Calu3 (cell line): ENCODE measurements at places on chromosomes 2 and 18. TPM values are rescaled to one million over a fixed set of nuclear protein-coding genes. Genes with fewer than 3 reads are reported as not detected.

TRIM43B gene
- not detected in 2 replicates for total RNA-seq

DNA sequence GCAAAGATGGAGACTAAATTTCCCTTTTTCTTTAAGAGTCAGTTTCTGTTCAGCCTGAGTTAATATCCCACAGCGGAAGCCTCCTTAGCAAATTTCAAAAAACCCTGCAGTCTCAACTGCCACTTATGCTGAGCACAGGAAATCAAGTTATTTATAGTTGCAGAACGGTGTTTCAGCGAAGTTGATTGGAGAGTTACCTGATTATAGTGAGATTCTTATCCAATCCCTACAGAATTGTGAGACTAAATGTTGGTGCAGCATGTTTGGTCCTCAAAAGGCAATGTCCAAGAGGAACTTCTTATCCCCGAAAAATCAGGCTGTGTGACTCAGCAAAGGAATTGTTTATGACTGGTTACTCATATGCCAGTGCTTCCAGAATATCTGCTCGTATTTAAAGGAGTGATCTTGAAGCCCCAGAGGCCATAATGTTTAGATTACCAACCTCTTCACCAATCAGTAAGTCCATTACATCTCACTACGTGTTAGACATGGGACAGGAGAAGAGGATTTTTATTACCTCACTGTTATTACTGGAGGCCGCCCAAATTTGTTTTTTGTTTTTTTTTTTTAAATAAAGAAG lies 67.9 kb downstream of the LRRFIP1 start:
- no peak for DNase-seq

DOCK10 gene
- 7.2 and 11.9 TPM in 2 replicates for total RNA-seq

DNA sequence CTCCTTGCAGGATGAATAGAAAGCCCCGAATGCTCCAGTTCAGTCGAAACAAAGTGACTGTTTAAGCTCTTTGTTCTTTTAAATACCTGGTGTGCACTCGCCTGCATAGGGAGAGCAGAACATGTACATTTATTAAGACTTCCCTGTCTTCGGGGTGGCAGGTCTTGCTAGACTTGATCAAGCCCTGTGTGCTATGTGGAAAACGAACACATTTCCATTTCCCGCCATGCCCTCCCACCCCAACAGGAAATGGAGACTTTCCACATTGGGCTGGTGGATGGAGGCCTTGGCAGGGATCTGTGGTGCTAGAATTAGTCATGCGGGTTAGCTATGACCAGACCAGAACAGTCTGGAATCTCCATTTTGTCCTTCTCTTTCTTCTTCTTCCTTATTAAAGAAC lies 321.0 kb upstream of the THSD7B start:
- no peak for DNase-seq

GRCh38 chr2:241066893-241067341 lies 35.2 kb downstream of the MTERF4 start:
- DNase-seq: no peak

- DNase-seq: no peak
Measured at GRCh38 chr2:206982360-206982955, 43.1 kb downstream of the CPO start.

GRCh38 chr2:27518782-27519113 lies 22.1 kb downstream of the GCKR start:
- no peak for DNase-seq

DNA sequence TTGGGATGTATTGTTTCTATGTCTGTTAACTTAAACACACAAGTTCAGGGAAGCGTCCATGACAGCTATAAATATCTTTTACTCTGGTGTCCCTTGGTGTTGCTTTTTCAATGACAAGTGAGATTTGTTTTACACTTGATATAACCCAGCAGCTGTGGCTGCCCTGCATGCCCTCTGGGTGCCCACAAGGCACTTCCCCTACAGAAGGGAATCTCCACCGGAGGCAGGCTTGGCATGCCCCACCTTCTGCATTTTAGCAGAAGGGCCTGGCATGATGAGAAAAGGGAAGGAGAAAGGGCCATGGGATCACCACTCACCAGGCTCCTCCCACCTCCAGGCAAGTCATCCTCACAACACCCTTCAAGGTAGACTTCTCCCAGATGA lies 68.7 kb downstream of the TMEM247 start:
- DNase-seq: no peak

ALK gene
- total RNA-seq: not detected in 2 replicates

- no peak for DNase-seq
Measured at GRCh38 chr2:125398738-125399524, 1257.0 kb upstream of the GYPC start.

TET3 gene
- total RNA-seq: 23.3 and 24.4 TPM in 2 replicates

DNA sequence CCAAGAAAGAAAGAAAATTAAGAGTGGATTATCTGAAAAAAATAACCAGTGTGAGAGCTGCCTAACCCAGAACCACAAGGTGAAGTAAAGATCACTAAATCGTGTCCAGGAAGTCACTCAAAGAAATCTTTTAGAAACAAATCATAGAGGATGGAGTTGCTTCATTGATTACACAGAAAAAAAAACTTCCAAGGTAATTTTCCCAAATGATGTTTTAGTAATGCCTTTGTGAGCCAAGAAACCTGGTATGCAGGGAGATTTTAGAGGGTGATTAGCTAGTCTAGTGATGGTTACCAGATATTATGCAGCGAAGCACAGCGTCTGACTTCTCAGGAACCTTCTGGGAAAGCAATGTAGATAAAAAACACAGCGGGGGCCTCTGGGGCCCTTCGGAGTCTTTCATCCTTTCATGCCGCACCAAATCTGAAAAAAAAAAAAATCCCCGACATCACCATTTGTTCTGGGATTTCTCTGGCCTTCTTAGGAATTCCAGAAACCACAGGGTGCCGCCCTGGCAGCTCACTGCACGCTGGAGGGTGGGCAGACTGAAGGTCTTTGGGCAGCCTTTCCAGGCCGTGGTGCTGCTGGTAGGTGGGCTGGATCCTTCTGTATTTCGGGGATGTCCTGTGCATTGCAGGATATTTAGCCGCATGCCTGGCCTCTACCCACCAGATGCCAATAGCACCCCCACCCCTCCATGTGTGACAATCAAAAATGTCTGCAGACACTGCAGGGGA lies 17.3 kb downstream of the ALPK2 start:
- no peak for DNase-seq

- DNase-seq: peak; percentile 57
Measured at GRCh38 chr2:121710470-121711170, 26.1 kb downstream of the NIFK start.

DNA sequence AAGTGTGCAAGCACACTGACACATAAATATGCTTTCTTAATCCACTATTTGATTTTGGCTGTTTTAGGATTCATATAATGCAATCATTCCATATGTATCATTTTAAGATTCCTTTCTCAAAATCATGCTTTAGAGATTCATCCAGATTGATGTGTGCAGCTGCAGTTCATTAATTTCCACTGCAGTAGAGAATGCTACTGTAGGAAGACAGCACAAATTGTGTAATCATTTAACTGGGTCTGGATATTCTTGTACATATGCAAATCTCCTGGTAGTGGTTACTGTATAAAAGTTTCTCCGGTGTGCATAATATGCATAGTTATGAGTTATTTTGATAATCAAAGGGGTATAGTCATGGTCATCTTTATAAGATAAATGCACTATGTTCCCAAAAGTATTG lies 502.5 kb upstream of the ACVR2A start:
- no peak for DNase-seq

ZNF513 gene
- total RNA-seq: 10.6 and 13.1 TPM in 2 replicates

DNA sequence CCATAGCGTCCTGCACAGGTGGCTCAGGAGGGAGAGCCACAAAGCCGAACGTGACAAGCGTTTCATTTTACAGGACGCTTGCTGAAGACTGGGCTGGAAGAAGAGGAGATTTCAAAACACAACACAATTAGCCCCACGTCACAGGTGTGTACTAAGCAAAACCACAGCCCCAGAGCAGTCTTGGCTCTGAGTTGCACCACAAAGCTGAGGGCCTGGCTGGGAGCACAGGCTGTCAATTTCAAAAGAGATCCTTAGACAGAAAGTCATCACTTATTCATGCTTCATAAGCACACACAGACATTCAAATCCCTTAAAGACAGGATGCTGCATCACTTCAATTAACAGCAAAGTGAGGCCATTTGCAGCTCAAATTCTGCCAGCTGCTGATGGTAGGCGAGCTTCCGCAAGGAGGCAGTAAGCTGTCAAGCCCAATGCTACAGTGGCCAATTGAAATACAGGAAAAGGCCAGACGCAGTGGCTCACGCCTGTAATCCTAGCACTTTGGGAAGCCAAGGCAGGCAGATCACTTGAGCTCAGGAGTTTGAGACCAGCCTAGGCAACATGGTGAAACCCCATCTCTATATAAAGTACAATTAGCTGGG lies 79.6 kb downstream of the SKA1 start:
- DNase-seq: no peak

MYO1B gene
- 56.7 and 64.5 TPM in 2 replicates for total RNA-seq

GRCh38 chr18:62781262-62781661 lies 65.9 kb downstream of the PHLPP1 start:
- DNase-seq: no peak

R3HDM1 gene
- 40.8 and 46.1 TPM in 2 replicates for total RNA-seq

GRCh38 chr2:15119722-15120175 lies 441.4 kb downstream of the NBAS start:
- no peak for DNase-seq

- DNase-seq: no peak
Measured at GRCh38 chr2:239574054-239574433, 173.2 kb upstream of the HDAC4 start.

GREB1 gene
- total RNA-seq: 0.54 and 0.90 TPM in 2 replicates

DNA sequence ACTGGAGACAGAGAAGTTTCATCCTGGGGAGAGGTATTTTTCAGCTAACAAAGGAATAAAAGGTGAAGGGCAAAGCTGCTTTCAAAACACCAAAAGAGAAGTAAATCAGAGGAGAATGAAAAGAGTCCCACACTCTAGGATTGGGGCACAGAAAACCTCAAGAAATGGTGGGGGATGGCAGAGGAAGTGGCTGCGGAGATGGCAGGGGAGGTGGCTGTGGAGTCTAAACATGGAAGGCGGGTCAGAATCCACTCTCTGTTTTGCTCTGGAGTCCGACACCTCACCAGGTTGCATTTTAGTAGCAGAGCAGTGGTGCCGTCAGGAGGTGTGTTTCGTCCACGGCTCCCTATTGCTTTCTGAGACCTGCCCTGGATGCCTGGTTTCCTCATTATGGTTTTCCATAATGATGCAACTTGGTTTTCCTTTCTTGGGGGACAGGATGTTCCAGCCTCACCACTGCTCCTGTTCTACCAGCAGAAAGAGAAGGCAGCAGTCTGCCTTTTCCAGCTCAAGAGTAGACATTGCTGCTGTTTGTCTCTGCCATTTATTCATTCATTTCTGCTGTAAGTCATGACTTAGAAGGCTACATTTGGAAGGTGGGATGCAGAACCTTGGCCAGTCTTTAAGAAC lies 188.7 kb downstream of the ANKRD44 start:
- no peak for DNase-seq

DNA sequence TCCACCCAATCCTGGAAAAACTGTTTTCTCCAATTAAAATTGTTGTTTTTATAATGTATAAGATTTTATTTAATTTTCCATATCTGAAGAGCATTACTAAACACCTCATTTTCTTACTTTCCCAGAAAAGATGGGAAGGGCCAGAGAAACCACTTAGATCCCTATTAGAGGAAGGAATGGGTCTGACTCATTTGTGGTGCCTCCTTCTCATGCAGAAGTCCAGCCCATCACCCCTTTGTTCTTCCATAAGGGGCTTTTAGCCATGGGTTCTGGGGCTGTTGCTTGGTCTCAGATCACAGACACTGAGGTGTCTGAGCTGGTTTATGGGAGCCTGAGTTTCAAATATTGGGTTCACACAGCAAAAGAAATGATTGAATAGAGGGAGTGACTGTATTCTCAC lies 152.2 kb downstream of the ESCO1 start:
- DNase-seq: no peak

DNA sequence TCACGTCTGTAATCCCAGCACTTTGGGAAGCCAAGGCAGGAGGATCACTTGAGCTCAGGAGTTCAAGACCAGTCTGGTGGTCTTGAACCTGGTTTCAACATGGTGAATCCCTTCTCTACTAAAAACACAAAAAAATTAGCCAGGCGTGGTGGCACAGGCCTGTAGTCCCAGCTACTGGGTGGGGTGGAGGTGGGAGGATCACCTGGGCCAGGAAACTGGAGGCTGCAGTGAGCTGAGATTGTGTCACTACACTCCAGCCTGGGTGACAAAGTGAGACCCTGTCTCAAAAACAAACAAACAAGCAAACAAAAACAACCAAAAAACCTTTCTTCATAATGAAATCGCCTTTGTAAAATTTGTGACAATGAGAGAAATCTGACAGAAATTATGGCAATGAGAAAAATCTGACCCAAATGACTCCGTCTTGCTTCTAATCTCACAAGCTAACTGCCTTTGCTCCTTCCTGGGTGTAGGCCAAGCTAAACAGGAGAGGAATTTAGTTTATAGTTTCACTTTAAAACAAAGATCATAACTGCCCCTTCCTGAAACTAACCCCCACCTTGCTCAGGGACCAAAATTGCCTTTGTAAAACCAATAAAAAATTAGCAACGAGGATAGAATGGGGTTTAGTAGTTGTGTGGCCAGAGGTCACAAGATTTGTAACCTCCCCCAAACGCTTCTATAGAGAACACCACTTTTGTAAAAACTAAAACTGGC lies 60.7 kb upstream of the KIF5C start:
- peak; percentile 18 for DNase-seq
